ENCODE measurements at places on chromosomes 2 and 18.

- no peak for DNase-seq
Observed at GRCh38 chr2:138003411-138003810, 39.1 kb downstream of the HNMT start.

- DNase-seq: no peak
Observed at GRCh38 chr2:143428700-143429099, 299.5 kb downstream of the ARHGAP15 start.

DNA sequence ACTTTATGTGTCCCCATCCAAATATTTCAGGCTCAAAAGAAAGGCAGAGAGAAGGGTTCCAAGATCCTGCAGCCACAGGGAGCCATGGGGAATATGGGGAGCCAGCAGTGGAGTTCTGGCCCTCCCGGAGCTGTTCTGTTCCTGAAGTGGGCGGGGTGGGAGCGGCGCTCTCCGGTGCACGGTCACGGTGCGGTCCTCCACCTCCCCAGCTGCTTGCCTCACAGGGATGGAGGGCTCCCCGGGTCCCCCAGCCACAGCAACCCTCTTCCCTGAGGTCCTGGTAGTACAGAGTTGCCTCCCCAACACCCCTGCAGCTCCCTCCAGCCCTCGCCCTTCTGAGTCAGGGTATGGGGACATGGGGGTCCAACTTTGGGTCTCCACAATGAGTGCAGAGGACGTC lies 26.2 kb upstream of the SNED1 start:
- no peak for DNase-seq

- DNase-seq: no peak
Observed at GRCh38 chr2:40329739-40330030, 122.2 kb downstream of the SLC8A1 start.

GRCh38 chr2:234544659-234545611 lies 48.1 kb upstream of the ARL4C start:
- DNase-seq: no peak
